Stimulated activated naive CD8-positive, alpha-beta T cell treated with anti-CD3 and anti-CD28 coated beads, Interleukin-15, Interleukin-2, amounts not matched to agents 100 U/mL and 50 U/mL, for 24 hours (primary cell): ENCODE measurements at places on chromosomes 1 and 21.

- DNase-seq, result no peak
Observed at GRCh38 chr1:227317011-227317451, 1.3 kb downstream of the CDC42BPA start.

DNA sequence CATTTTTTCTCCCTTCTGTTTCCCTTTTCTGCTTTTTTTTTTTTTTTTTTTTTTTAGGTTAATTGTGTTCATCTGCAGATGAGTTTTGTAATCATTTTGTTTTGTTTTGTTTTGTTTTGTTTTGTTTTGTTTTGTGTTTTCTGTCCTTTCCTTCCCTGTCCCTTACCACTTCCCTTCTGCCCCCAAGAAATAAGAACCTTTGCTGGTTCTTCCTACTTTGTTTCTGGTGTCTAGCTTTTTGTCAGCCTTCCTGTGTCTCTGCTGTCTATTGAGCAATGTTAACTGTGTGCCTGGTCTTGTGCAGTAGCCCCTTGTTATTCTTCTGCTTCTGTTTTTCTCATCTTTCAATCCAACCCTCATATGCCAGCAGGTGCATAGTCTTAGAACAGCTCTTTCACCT lies 46.0 kb downstream of the MPZL1 start:
- no peak for DNase-seq

DNA sequence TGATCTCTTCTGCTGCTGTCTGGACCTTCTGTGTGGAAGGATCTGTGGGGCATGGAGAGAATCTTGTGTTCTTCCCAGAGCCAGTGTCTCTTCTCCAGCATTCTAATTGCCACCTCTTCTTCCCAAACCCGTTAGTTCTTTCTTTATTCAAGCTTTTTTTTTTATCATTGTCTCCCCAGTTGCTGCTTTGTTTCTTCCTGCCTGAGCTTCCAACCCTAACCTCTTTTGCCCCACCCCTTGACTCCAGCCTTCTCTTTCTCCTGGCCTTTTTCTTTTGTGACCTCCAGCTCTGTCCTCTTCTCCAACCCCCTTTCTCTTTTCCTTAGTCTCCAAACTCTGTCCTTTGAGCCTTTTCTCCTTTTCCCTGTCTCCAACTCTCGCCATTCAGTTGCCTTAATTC lies 4.5 kb downstream of the AGO1 start:
- DNase-seq, result no peak

- no peak for DNase-seq
Observed at GRCh38 chr1:223001653-223002634, 141.1 kb downstream of the TLR5 start.

- DNase-seq, result no peak
Observed at GRCh38 chr1:23558872-23559135, 497 bp downstream of the ID3 start.

DNA sequence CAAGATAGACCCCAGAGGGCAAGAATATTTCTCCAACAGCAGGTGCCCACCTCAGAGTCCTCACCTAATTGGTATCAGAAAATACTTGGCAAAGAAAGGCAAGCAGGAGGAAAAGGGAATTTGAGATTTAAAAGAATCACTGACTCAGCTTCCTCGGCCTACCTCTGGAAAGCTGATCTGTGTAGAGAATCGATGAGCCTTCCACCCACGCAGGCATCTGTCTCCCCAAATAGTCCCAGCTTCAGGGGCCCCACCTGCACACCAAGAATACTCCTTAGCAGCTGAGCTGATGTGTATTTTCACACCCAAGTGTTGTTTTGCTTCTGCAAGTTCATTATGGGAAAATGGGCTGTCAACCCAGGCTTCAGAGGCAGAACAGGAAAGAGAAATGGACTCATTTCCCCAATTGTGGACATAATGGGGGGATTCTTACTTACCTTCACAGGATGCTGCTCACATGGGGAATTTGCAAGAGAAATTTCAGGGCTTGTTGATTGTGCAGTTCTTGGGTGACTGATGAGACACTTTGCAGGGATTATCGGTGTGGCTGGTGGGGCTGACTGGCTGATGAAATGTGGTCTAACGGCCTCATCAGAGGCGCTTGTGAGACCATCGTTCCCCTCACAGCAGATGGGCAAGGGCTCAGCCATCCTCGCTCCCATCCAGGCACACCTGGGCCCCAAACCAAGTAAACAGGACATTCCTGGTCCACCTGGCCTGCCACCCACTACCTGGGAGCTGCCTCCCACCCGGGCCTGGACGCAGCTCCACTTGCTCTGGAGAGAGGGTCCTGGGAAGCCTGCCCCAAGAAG lies 436.3 kb downstream of the PTPRU start:
- DNase-seq, result no peak

DNA sequence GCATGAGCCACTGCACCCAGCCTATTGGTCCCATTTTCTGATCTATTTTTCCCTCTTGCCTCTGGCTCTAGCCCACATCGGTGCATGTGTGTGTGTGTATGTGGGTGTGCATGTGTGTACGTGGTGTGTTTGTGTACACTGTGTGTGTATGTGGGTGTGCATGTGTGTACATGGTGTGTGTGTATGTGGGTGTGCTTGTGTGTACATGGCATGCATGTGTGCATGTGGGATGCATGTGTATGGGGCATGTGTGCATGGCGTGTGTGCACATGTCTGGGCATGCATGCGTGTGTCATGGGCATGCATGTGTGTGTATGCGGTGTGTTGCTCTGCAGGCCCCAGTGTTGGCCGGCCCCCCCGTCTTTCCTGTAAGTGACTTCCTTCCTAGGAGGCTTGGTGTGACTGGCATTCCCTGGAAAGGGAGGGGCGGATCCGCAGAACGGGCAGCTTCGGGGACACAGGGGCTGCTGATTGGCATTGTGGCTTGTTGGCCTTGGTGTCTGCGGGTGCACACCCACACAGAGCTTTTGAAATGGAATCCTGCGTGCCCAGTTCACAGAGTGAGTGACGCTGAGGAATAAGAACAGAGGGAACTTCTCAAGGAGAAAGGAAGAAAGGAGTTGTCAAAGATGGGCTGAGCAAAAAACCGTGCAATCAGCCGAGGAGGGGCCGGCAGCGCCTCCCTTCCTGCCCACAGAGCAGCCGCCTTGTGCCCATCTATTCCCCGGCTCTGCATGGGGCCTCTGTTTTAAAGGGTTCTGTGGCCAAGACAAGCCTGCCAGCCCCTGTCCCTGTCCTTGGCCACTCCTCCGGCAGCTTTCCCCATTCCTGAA lies 8.0 kb downstream of the PDXK start:
- DNase-seq, result no peak

GRCh38 chr1:208874915-208875314 lies 630.7 kb upstream of the PLXNA2 start:
- DNase-seq, result no peak

GRCh38 chr21:44423312-44423821 lies 31.9 kb upstream of the LRRC3 start:
- DNase-seq, result peak; percentile 1

GRCh38 chr1:9929431-9930385 lies 13.5 kb downstream of the LZIC start:
- DNase-seq, result no peak

DNA sequence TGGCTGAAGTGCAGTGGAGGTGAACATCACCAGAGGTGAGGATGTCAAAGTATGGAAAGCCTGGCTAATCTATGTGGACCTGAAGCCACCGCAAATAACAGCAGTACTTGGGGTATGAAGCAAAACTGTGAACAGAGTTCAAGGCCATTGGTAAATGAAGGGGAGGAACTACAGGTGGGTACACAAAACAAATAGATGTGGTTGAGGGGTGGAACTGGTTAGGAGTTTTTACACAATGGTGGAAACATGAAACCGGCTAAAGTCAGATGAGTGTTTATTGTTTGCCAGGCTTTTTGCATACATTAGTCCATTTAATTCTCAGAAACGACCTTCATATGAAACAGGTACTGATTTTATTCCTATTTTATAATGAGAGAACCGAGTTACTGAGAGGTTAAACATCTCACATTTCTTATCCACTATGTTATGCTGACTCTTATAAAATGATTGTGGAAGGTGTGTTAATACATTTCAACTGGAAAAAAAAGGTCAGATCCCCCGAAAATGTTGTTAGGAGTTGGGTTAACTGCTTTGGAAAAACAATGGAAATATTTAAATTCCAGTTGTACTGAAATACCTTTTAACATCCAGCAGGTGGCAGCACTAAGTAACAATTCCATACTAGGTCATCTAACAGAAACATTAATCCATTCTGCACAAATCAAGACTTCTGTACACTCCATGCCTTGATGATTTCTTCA lies 44.3 kb upstream of the GTF2B start:
- no peak for DNase-seq

DNA sequence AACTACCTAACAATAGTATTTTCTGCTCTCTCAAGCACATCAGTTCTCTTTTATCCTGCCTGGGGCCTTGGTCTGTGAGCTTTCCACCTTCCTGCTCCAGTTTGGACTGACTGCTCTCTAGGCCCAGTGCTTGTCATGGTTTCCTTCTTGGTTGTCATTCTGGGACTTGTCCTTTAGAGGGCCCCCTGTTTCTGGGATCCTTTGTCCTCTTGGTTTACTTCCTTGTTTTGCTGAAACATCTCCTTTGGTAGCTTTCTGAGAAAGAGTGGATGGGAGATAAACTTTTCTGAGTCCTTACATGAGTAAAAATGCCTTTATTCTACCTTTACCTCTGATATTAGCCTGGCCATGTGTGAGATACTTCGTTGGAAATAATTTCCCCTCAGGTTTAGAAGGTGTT lies 4.7 kb downstream of the SLC1A7 start:
- no peak for DNase-seq

GRCh38 chr1:230107941-230108340 lies 40.9 kb downstream of the GALNT2 start:
- no peak for DNase-seq

DNA sequence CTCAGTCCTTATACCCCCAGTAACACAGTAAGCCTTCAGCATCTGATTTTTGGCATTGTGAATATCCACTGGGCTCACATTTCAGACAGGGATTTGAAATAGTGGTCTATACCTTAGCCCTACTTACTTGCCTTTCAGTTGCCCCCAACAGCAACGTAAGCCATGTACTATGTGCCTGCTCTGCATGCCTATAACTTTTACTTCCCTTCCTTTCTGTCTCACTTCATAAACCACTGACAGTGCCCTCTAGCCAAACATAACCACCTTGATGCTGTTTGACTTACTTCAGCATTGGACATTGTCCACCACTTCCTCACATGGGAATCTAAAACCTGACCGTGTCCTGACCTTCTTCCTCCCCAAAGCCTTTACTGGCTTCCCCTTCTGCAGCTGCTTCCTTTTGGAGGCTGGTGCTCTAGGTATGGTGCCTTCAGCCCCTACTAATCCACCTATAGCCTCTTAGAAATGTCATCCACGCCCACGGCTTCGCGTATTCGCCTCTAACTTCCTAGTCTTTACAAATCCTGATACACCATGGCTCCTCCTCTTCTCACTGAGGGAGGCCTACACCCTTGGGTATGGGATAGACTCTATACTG lies 3.6 kb upstream of the ZNF672 start:
- DNase-seq, result peak; percentile 35

DNA sequence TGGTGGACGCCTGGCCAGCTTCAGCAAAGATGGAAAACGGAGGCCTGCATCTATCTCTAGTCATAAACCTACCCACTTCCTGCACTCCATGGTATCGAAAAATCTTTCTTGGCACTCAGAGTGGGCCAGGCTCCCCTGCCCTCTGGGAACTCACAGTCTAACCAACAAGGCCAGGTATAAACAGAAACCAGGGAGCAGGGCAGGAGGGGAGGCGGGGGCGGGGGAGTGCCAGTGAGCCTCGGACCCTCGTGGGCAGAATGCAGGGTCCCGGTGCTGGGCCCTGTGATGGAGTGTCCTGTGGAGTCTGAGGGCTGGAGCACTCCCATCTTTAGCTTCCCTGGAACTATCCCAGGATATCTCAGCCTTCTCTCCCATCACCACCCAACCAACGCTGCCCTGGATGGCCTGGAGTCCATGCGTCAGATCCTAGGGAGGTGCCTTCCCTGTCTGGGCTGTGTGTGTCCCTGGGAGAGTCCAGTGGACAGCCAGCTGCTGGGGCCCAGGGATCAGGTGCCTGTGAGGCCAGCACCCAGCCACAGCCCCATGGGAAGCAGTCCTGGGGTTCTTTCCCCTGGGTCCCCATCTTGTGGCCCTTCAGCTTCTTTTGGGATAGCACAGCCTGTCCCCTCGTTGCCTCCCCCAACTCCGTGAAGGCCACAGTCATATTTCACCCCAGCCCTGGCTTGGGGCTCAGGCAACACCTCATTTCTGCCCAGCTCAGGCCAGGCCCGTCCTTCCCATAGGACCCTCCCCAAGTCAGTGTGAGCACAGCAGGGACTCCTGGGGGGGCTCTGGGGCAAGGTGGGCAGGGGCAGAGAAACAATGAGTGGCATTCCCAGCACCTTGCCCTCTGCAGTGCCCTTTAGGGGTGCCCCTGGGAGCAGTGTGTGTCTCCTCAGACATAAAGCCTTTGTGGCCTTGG lies 1.1 kb upstream of the EPS8L3 start:
- no peak for DNase-seq

DNA sequence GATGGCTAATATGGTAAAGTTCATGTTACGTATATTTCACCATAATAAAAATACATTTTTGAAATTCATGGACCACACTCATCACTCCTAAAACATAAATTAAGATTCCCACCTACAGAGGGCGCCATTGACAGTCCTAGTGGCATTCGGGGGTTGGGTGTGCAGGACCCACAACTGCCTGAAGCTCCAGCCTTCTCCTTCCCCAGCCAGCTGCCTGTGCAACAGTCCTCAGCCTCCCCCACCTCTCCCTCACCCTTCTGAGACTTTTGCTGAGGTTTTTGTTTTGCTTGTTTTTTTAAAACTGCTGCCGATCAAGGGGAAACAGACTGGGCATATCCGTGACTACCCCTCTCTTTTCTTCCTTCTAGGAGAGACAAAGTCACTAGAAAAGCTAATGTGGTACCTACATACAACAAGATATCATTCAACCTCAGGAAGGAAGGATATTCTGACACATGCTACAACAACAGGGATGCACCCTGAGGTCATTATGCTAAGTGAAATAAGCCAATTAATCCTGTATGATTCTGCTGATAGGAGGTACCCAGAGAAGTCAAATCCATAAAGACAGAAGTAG lies 9.2 kb upstream of the EVA1C start:
- peak; percentile 67 for DNase-seq

GRCh38 chr1:245788886-245789285 lies 634.1 kb downstream of the KIF26B start:
- no peak for DNase-seq

DNA sequence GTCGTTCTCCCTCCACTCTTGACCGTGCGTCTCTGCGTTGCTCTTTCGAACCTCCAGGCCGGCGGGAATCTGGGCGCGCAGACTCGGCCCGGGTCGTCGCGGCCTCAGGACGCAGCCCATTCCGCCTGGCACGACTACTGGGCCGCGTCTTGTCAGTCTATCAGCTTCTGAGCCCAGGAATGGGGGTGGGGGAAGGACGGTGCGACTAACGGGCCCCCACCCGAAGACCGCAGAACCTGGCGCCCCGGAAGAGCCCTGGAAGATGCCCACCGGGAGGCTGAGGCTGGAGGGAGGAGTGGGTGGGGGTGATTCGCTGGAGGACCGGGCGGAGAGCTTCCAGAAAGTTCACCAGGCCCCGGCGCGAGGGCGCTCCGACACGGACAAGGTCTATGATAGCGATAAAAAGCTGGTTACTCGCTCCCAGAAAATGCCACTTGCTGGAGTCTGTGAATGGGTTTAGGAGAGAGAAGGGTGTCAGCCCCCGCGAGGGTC lies 1.7 kb upstream of the DMRTA2 start:
- DNase-seq, result peak; percentile 4

GRCh38 chr1:116686723-116687352 lies 19.3 kb upstream of the IGSF3 start:
- no peak for DNase-seq

- DNase-seq, result no peak
Observed at GRCh38 chr1:176032040-176032645, 174.9 kb downstream of the COP1 start.

GRCh38 chr1:32926562-32926961 lies 25.4 kb upstream of the TMEM54 start:
- DNase-seq, result no peak
